ENCODE measurements at places on chromosomes 5 and 9.

DNA sequence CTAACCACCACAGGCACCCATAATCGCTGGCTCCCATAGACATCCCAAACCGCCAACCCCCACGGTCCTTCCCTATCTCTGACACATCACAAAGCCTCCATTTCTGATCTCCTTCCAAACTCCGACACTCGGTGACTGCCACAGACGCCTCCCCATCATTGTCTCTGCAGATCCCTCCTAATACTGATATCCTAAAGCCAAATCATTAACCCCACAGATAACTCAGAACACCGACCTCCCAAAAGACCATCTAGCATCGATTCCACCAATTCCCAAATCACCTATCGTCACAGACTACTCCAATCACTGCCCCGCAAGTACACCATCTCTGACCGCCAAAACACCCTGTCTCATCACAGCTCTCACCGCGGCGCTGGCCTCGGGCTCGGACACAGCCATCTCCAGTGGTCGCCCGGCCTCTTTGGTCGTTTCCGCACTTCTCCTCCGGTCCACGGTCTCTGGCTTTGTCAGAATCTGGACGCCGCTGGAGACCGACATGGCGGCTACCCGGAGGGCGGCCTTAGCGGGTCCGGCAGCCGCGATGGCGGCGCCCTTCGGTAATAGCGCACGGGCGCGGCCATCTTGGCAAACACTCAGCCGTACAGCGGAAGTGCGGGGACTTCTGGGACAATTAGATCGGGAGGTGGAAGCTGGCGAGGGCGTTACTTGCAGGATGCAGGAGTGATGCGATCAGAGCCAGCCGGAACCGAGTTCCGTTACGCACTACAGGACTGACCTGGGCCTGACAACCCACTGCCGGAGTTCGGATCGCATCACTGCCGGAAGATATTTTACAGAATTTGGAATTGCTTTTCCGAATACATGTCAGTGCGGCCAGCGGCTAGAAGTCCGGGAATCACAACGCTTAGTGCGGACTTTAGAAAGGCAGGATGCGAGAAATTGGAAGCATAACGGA lies at the start of gene ZFP37:
TSS of gene ZFP37 (minus strand) at position 534 of the 916 bp plus-strand sequence. CDS start at position 498, 36 bp downstream.
- peak; percentile 77 for DNase-seq

- DNase-seq = no peak
These were observed 26.4 kb downstream of the TENT4A start for GRCh38 chr5:6739603-6740002.

DNA sequence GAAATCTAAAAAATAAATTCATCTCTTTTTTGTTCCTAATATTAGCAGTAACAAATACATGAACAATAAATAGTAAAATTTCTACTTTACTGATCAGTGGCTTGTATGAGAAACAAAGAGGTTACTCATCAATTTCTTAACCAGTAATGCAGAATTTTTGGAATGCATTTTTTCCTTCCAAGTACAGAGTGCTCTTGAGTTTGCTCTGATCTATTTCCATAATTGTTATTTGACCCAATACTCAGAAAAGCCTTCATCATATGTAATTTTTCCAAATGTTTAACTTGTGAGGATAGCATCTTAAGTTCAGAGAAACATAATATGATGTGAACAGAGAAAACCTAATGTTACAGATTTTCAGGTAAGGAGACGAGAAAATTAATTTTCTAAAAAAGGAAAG lies 47.3 kb downstream of the FBN2 start:
- no peak for DNase-seq

DNA sequence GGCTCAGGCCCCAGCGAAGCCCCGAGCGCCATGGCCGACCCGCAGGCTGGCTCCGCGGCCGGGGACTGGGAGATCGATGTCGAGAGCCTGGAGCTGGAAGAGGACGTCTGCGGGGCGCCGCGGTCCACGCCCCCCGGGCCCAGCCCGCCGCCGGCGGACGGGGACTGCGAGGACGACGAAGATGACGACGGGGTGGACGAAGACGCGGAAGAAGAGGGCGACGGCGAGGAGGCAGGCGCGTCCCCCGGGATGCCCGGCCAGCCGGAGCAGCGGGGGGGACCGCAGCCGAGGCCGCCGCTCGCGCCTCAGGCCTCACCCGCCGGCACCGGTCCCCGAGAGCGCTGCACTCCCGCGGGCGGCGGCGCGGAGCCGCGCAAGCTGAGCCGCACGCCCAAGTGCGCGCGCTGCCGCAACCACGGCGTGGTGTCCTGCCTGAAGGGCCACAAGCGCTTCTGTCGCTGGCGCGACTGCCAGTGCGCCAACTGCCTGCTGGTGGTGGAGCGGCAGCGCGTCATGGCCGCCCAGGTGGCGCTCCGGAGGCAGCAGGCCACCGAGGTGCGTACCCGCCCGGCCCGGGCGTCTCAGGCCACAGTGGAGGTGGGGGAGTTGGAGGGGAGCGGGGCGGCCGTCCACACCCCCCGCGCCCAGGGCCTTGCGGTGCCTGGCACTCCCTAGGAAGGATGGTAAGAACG lies 1.6 kb downstream of the DMRT2 start:
- peak; percentile 43 for DNase-seq

GRCh38 chr9:129811967-129812363 lies 9.0 kb downstream of the TOR1B start:
- DNase-seq = no peak

- no peak for DNase-seq
These were observed 47.2 kb downstream of the MACIR start for GRCh38 chr5:103305809-103306208.

DNA sequence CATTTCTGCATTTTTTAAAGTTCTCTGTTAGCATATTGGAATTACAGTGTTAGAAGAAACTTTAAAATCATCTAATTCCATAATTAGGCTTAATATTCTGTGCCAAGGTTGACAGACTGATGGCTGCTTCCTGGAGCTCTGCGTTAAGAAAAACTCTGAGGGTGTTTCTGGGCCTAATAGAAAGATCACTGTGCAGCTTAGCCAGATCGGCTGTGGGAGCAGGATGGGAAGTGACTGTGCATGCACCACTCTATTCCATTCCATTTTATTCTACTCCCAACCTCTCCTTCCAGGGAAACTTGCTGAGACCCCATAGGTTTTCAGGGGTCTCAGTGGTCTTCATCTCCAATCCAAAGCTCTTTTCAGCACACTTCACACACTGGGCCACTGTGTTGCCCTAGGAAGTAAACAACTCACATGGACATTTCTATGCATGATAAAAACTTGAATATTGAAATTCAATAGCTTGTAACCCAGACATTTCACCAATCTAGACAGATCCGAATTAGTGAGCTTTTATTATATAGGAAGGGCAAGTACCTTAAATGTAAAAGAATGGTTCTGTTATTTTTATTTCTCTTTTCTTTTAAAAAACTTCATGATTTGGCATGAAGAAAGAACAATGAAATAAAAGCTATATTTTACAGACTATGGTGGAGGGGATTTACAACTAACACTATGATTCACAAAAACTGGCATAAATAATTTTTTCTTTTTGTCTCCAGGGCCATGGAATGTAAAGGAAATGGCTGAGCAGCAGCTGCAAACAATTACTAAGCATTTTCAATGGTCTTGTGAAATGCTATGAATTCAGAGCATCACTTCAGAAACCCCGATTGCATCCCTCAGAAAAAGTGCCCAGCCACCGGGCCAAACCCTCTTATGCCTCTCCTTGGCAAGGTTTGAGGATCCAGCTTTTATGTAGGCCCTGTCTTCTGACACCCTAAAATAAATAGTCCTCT lies 51.4 kb upstream of the DAB2 start:
- no peak for DNase-seq

- no peak for DNase-seq
These were observed 289.9 kb downstream of the SLIT3 start for GRCh38 chr5:169011009-169011408.

GRCh38 chr5:59559847-59560246 lies 333.7 kb downstream of the PDE4D start:
- DNase-seq = no peak

DNA sequence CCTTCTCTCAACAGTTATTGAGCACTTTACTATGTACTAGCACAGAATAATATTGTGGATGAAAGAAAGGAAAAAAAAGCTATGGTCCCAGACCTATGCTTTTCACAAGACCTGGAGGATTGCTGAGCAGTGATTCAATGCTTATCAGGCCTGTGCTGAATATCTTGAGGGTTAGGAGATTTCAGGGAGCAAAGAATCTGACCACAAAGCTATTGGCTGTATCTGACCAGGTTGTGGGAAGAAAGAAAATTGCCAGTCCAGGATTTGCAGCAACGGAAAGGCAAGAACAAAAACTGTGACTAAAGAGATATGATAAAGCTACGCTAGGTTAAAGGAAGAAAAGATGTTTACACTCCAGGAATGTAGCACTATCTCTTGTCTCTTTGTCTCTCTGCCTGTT lies 14.9 kb upstream of the MACIR start:
- no peak for DNase-seq

DNA sequence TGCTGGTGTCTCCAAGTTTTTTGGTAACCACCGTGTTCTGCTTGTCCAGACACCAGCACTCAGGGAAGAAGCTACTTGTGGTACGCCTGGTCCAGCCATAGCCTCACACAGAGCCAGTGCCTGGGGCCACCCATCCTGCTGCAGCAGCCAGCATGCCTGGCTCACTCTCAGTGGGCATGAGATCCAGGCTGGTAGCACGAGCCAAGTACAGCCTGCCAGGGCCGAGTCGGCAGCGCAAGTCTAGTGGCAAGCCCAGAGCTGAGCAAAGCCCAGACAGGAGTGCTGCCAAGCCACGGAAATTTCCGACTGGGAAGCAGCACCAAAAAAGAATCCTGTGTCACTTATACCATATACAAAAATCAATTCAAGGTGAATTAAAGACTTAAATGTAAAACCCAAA lies 36.3 kb upstream of the FBXL17 start:
- DNase-seq = no peak

DNA sequence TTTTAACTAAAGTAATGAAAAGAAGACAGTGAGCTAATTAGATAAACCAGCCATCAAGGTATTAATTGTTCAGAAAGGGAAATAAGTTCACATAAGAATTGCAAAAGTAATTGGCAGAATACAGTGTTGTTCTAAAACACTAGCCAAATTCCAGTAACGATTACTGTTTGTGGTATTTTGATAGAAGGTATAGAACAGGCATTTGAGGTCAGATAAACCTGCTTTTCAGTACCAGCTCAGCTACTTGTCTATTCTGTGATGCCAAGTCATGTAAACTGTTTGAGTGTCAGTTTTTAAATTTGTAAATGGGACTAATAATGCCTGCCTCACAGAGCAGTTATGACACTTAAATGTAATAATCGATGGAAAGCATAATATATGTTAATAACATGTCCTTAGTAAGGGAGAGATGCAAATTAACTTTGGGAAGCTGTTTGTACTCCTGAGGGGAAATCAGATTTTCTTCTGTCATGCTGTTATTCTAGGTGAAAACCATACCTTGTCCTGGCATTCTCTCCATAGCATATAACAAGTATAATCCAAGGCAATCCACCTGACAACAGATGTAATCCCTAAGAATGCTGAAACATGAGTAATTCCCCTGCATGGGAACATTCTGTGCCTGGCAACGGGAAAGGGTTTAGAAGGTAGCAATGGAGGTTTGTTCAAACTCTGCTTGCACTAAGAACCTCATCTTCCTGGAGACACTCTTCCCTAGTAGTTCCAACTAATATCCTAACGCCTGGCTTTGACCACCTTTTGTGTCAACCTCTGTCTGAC lies 509.5 kb upstream of the PAPPA start:
- DNase-seq = no peak

DNA sequence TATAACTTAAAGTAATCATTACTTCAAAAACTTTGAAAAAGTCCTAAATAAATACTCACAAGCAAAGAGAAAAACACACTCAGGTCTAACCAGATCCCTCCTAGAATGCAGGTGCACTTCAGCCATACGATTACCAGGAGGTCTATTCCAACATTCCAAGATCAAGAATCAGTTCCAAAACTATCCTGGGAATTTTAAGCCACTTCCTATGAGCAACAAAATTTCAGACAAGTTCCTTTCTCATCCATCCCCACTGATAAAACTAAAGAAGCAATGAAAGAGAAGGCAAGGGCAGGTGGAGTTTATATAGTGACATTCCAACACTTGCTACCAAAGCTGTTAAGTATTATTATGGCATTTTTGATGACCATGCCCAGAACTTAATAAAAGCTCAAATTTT lies 29.6 kb downstream of the MLLT3 start:
- no peak for DNase-seq

DNA sequence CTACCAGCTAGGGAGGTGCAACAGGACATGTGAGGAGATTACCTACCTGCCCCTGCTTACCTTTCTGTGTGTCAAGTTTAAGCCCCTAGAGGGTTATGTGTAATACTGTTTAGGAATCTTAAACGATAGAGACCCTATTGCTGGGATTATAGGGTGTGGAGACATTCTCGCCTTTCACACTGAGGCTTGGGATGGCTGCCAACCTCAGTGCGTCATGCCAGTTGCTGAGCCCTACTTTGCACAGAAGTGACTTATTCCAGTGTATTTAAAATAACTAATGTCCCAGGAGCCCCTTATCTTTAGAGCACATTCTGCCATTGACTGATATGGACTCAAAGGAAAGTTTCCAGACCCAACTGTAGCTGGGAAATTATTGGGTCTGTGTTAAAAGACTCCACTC lies 76.6 kb upstream of the XPA start:
- DNase-seq = no peak

DNA sequence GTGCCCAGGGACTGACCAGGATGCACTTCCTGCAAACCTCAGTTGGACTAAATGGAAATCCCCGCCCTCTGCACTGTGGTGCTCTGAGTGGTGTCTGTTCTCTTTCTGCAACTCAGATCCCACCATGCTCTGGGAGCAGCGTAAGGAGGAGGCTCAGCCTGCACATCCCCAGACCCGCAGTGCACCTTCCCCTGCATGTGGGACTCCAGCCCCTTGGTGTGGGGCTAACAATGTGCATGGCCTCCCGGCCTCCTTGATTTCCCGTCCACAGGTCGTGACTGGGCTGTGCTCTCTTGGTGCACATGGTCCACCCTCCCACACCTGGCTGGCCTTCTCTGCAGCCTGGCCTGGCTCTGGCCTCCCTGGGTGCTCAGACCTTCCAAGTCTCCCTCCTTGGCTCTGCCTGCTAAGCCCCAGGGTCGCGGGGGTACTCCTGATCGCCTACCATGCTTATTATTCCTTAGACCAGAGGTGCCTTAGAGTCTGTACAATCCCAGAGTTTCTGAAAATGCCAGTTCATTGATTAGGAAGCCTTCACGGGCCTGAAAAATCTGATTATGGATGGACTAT lies 397.5 kb downstream of the IRX2 start:
- DNase-seq = no peak

DNA sequence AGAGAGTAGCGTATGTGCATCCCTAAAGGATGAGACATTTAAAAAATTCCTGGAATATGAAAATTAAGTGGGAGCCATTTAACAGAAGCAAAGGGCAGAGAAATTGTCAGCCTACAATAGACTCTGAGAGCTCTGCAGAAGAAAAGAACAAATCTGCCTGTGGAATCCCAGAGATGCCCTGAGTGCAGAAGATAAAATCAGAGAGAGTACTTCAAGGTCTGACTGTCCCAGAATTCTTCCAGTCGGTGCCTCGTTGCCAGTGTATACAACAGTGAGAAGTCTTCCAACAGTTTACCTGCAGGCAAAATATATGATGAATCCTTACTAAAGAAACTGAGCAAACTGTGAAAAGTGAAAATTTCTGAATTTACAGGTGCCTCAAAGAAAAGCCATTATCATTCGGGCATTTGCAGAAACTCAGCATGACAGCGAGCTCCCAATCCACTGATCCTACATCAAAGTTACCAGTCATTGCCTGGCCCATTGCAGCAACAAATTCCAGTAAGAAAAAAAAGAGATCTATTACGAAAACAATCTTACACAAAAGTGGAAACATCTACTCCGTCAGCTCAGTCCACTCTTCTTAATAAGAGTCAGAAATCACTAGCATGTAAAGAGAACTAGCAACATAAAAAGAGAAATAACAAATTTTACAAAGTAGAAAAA lies 92.8 kb upstream of the VCAN start:
- DNase-seq = no peak

GRCh38 chr9:117487555-117488175 lies 72.8 kb upstream of the ASTN2 start:
- DNase-seq = peak; percentile 46

All from stimulated activated CD4-positive, alpha-beta T cell treated with anti-CD3 and anti-CD28 coated beads, Interleukin-1b, Interleukin-23, amount 100 ng/mL, for 48 hours (primary cell).